ENCODE measurements at places on chromosomes 5 and 9.

DNA sequence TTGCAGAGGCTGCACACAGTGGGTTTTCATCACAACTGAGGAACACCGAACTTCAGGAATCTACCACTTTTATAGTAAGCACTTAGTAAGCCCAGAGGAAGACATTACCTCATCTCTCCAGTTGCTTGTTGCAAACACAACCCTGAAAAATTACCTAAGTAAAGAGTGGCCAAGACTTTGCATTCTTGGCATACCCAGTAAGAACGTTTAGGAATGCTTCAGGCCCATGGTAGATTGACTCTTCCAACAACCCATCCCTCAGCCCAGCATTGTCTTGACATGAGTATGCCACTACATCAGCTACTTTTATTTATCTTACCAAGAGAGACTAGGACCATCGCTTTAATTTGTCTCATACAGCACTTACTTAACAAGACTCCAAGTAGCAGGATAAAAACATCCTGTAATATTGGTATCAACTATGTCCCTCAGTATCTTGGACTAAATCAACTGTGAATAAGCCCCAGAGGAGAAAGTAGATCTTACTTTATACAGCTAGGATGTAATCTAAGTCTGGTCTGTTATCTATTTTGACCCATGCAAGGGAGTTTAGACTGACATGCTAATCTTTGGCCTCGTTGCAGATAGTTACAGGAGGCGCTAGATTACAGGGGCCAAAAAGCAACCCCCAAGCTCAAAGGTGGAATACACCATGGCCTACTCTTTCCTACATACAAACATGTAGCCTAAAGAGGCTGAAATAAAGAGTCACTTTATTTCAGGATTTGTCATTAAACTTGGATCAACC lies 114.9 kb downstream of the INVS start:
- no peak for DNase-seq

GRCh38 chr9:27428551-27428950 lies 95.5 kb upstream of the IFNK start:
- no peak for DNase-seq

DNA sequence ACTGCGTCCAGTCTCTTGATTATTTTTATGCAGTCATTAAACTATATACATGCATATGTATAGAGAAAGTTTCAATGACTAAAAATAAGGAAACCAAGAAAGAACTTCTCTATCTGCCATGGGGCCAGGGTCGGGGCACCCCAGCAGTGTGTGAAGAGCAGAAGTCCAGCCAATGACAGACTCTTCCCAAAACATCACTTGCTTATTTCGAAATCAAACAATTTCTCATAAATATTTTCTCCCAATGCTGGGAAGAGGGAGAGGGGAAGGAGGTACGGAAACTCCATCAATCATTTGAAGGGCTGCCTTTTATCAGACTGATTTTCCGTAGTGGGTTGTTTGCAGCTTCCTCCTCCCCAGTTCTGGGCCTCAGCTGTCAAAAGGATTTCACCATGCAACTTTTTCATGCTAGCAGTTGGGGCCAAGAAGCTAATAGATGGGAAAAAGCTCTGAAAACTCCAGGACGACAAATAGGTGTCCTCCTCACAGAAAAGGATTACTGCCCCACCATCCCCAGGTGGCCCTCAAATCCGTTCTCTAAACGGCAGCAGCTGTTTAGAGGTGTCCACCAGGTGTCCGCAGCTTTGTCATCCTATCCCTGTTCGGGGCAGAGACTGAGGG lies 617 bp upstream of the FPGS start:
- no peak for DNase-seq

- no peak for DNase-seq
Observed at GRCh38 chr9:111250875-111251842, 78.9 kb downstream of the OR2K2 start.

DNA sequence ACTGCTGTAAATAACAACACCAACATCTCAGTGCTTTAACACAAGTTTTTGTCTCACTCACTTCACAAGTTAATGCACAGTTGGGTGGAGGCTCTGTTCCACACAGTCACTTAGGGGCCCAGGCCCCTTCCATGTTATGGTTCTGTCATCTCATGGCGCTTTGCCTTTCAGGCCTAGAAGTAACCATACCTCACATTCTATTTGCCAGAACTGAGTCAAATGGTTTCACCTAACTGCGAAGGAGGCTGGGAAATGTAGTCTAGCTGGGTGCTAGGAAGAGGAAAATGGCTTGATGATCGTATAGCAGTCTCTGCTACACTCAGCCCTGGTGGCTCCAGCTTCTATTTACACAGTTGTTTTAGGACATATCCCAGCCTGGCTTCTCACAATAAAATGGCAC lies 23.1 kb upstream of the MVB12B start:
- DNase-seq = no peak

DNA sequence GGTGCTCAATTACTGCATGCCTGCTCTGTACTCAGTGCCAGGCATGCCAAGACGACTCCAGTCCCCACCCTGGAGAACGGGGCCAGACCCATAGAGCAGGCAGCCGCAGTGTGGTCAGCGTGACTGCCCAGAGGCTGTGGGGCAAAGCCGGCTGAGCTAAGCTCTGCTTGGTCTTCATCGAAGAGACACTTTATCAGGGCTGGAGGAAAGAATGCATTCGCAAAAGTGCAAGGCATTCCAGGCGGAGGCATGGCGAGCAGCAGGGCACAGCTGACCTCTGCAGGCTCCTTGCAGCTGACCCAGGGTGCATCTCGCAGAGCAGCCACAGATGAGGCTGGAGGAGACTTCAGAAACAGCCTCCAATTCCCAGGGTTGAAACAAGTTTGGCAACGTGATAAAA lies 13.6 kb downstream of the MED27 start:
- DNase-seq = no peak

GRCh38 chr5:154145268-154145667 lies 45.3 kb upstream of the GALNT10 start:
- no peak for DNase-seq

DNA sequence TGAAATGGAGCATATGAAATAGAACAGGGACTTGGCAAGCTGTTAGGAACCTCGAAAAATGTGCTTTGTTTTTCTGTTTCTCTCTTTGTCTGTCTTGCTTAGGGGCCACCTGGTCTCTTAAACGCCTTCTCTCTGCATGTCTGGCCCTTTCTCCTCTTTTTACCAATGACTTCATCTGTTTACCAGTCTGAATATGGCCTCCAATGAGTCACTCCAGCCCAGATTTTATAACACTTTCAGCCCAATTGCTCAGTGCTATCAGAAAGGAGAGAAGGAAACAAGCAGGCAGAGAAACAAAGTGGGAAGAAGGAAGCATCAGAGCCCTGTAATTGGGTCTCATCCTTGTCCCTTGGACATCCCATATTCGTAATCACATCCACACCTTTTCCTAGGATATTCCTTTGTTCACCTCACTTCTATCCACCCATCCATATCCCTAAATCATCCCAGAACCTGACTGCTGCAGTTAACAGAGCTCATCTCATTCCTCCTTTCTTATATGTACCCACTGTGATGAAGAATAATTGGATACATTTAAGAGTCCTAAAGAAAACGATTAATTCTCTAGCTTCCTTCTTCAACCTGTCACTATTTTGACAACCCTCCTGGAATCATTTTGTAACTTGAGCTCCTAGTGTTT lies 151.8 kb upstream of the GPR151 start:
- no peak for DNase-seq

- no peak for DNase-seq
Observed at GRCh38 chr9:8652255-8652654, 852.7 kb upstream of the DMAC1 start.

- no peak for DNase-seq
Observed at GRCh38 chr5:91031402-91031752, 351.7 kb downstream of the ARRDC3 start.

DNA sequence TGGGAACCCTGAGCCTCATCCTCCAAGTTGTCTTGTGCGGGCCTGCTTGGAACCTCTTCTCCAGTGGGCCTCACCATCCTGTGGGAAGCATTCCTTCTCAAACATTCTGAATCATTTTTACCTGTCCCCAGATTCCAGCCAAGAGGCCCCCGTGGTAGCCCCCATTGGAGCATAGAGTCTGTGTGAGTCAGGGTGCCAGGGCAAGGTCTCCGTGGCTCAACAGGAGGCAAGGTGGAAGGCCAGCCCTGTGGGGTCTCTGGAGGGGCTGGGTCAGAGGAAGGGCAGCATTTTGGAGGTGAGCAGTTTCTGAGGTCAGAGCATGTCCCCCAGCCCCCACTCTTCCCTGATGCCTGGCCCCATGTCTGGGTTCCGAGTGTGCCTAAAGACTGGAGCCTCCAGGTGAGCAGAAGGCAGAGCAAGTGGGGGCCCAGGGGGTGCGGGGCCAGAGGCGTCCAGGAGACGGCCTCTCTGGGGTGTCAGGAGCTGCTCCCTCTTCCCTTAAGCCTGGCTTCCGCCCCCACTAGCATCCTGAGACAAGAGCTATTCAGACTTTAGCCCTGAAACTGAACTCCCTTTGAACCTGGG lies 2.1 kb downstream of the CACNA1B start:
- no peak for DNase-seq

GRCh38 chr9:128701227-128701854 lies 962 bp upstream of the PKN3 start:
- no peak for DNase-seq

DNA sequence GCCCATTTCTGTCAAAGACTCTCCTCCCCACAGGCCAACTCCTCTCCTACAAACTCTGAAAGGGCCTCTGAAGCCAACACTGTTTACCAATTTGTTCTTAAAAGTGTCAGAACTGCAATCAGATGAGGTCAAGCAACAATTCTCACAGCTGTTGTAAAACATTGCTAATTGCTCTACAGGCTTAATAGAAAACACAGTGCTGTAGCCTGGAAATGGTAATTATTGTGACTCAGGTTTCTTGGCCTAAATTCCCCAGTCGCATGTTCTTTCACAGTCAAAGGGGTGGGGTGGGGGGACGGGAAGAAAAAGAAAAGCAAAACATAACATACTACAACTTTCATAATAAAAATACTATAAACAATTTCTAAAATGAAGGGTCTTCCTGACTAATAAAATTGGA lies 343.2 kb downstream of the DMAC1 start:
- no peak for DNase-seq

DNA sequence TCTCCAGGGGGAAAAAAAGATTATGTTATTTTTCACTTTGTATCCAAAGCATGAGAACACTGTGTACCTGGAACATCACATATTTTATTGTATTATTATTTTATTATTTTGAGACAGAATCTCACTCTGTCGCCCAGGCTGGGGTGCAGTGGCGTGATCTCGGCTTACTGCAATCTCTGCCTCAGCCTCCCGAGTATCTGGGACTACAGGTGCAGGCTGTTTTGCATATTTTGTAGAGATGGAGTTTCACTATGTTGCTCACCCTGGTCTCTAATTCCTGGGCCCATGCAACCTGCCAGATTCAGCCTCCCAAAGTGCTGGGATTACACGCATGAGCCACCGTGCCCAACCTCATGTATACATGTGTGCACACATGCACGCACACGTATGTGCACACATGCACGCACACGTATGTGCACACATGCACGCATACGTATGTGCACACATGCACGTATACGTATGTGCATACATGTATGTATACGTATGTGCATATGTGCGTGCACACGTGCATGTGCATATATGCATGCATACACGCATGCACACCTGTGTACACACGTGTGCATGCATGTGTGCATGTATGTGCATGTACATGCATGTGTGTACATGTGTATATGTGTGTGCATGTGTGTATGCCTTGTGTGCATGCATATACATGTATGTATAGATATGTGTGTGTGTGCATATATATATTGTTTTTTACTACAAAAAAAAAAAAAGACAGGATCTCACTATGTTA lies 9.5 kb upstream of the UGCG start:
- DNase-seq = no peak

DNA sequence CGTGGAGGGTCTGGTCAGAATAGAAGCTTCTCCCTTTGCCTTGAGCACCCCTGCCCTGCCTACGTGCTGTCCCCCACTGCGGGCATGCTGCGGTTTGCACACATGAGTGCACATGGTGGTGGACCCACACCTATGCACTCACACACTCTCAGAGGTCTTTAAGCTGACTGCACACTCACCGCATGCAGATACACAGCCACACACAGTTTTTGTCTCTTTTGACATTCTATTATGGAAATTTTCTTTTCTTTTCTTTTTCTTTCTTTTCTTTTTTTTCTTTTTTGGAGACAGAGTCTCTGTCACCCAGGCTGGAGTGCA lies 584 bp upstream of the ARID3C start:
- DNase-seq = no peak

DNA sequence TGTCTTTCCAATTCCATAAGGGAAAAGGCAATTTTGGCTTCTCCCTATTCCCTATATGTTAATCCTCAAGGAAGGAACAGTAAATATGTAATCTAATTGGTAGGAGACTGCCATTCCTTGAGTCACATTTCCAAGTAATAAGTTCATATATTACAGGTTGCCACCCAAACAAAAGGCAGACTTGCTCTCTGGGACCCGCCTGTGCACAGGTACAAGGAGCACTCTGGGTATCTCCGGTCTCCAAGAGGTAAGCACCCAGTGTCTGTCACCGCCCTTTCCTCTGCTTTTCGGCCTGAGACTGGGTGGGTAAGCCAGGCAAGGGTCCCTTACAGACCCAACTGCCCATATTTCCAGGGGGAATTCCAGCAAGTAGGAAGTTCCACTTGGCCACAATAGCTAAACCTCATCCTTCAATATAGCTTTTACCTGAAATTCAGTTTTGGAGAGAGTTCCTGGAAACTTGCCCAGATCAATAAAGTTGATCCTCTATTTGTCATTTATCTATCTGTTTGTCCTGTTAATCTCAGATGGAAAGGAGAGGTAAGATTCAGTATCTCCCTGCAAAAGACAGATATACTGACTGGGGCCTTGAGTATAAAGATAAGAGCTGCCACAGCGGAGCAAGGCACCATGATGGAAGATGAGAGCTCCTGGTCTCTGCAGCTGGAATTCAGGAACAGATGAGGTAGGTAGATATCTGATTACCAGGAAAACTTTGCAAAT lies 81.8 kb downstream of the SUSD1 start:
- DNase-seq = no peak

DNA sequence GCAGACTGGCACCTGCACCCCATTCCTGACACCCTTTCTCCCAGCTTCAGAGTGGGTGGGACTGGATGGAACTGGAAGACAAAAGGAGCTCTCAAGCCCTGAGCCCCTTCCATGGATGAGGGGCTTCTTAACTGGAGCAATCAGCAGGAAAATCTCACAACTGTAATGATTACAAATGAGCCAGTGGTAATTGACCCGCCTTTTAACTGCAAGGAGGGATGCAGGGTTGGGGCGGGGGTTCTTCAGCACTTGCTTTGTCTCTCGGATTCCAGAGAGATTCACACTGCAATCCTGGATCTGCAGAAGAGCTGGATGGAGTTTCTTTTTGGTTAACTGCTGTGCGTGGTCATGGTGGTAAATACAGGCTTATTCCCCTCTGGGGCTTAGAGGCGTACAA lies 160.1 kb upstream of the SHB start:
- no peak for DNase-seq

DNA sequence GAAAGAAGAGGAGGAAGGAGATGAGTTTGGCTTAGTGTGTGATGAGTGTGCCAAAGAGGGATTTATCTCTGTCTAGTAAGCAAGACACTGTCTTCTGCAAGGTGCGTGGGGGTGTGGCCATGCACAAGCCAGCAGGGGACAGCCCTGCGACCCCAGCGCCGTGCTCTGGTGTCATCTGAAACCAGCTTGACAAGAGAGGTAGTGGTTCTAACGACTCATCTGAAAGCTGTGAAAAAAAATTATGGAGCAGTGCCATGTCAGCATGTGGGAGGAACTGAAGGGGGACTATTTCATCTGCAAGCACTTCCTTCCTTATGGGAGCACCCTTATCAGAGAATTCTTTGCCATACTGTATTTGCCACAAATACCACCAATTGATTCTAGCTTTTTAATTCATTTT lies 398.6 kb downstream of the PSAT1 start:
- no peak for DNase-seq
